ENCODE measurements at places on chromosomes 13 and 19.

DNA sequence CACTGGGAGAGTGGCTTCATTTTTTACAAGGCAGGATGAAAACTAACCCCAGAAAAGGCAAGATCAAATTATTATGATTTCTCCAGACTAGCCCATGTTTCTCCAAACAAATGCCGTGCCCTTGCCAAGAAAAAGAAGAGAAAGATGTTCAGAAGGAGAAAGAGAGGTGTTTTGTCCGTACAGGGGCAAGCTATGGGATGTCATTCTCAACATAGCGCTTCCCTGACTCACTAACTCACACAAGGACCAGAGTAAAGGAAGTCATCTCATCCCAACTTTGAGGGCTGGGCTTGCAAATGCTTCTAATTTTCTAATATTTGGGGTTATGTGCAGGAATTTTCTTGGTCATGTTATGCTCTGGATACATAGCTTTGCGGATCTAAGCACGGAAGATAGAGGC is 224.2 kb upstream of the MAB21L1 start:
- no peak for DNase-seq

GRCh38 chr13:110251193-110251819 is 55.7 kb downstream of the COL4A1 start:
- no peak for DNase-seq

GRCh38 chr19:53879140-53880081 is 2.6 kb upstream of the PRKCG start:
- DNase-seq: no peak

- no peak for DNase-seq
Observed at GRCh38 chr19:43725468-43725867, 9.6 kb downstream of the IRGC start.

DNA sequence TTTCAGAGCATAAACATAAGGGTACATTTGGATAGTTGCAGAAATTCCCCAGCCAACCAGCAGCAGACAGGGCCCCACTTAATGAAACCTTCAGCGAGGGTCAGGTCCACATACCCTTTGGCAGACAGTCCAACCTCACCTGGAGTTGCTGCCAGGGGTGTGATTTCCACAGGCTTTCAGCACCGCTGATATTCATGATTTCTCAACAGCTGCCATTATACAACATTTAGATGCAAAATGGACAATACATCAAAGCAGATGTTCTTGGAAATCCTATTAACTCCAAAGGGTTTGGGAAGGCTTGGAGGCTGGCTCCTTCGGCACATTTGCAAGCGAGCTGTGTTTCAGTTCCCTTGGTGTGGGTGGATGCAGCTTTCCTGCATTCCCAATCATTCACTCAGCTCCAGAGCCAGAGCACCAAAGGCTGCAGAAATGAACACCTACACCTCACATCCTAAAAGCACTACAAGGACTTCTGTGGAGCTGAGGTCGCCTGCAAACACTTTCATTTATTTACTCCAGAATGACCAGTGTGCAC is 147.2 kb upstream of the VSTM2B start:
- no peak for DNase-seq

GRCh38 chr13:33014291-33014690 is 1.9 kb upstream of the KL start:
- DNase-seq: no peak

GRCh38 chr13:101025925-101026324 is 351.3 kb upstream of the TMTC4 start:
- DNase-seq: no peak

DNA sequence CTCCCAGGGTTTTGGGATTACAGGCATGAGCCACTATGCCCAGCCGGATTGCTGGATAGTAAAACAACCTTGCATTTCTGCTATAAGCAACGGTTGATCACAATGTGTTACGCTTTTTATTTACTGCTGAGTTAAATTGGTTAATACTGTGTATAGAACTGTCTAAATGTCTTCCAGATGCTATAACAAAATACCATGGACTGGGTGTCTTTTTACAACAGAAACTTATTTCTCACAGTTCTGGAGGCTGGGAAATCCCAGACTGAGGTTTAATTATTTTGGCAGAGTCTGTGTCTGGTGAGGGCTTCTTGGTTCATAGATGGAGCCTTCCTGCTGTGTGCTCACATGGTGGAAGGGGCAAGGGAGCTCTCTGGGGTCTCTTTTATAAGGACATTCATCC is 65.5 kb downstream of the ING1 start:
- DNase-seq: no peak

DNA sequence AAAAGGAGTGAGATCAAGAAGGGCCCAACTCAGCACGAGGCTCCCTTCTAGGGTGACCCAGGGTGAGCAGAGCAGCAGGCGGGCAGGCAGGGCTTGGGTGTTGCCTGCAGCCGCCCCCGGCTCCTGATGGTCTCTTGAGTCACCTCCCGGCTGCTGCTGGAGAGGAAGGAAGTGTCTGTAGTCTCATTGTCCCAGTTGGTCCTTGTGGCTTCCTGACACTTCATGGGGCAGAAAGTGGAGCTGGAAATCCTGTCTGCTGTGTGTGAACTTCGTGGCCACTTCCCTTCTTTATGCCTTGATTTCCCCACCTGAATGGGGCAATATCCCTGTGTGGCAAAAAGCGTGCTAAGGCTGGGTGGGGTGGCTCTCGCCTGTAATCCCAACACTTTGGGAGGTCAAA is 2.5 kb downstream of the MAP1S start:
- DNase-seq: no peak

DNA sequence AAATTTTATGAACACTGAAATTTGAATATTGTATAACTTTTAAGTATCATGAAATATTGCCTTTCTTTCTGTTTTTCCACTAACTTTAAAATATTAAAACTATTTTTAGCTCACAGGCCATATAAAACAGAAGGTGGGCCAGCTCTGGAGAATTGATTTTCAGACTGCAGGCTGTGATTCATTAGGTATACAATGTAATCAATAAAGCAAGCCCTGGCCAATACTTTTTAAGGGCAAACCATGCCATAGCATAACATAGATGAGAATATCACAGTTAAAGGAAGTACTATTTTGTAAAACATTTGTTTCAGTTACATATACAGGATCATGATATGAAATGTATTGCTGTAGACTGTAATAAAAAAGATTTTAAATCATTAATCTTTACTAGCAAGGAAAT is 197.6 kb downstream of the MAB21L1 start:
- DNase-seq: no peak

DNA sequence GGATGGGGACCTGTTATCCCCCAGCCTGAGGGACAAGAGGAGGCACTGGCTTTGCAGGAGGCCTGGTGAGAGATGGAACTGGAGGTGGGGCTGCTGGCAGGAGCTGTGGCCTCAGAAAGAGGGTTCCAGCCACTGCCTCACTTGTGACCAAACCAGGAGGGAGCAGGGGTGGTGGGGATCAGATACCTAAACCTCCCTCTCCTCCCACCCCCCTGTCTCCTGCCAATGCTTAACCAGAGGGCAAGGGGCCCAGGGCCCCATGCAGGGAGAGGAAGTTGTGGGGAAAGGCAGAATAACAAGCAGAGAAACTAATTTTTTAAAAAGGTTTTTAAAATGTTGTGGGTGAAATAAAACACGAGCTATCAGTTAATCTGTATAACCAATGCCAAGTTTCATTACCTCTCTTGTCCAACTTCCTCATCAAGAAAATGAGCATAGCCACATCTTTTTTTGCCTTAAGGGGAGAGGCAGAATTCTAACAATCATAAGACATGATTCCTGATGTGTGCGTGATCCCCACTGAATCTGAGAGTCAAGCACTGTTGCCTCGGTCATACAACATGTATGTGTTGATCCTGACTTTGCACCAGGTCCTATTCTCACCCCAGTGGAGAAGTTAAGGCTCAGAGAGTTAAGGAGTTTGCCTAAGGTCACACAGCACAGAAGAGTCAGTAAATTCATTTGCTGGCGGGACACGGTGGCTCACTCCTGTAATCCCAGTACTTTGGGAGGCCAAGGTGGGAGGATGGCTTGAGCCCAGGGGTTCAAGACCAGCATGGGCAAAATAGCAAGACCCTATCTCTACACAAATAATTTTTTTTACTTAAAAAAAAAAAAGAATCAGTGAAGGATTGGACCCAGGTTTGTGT is 12.9 kb downstream of the FXYD5 start:
- no peak for DNase-seq

DNA sequence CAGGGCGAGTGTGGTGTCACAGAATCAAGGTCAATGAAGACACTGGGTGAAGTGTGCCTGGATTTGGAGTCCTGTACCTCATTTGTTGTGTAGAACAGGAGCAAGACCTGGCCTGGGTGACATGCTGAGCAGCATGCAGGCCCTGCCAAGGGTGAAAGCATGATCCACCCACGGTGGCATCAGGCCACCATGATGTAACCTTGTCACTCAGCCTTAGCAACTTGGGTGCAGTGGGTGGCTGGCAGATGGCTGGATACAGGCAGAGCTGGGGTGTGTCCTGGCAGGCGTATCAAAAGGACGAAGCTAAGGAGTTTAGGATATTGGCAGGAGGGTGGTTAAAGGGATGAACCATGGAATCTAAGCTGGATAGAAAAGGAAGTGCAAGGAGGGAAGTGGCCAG is 10.3 kb downstream of the THSD1 start:
- DNase-seq: no peak

GRCh38 chr13:108322206-108322824 is 52.8 kb downstream of the TNFSF13B start:
- no peak for DNase-seq

DNA sequence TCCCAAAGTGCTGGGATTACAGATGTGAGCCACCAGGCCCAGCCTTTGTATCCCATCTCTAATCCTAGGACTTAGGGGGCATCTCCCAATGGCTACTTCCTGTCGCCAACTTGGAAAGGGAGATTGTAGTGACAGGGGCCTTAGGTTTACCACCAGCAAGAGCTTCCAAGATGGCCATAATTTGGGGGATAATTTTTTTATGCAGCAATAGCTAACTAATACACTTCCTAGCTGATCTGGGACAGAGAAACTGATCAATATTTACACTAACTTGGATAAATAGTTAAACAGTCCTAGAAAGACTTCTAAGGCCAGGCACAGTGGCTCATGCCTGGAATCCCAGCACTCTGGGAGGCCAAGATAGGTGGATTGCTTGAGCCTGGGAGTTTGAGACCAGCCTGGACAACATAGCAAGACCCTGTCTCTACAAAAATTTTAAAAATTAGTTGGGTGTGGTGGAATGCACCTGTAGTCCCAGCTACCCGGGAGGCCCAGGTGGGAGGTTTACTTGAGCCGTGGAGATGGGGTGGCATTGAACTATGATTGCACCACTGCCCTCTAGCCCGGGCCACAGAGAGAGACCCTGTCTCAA is 5.3 kb upstream of the COLGALT1 start:
- no peak for DNase-seq

DNA sequence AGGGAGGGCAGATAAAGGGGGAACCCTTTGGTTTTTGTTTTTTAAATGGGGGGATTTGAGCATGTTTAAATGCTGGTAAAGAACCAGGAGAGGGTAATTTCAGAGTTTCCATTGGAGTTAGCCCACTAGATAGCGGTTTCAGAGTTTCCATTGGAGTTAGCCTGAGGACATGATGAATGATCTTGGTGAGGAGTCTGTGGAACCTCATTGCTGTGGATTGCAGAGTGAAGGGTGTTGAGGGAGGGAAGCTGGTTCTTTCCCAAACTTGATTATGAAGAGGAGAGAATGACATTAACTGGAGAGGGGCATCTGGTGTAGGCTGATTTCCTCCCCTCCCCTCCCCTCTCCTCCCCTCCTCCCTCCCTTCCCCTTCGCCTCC is 5.0 kb downstream of the WASF3 start:
- DNase-seq: no peak

- no peak for DNase-seq
Observed at GRCh38 chr13:90414691-90415596, 932.5 kb upstream of the MIR17HG start.

DNA sequence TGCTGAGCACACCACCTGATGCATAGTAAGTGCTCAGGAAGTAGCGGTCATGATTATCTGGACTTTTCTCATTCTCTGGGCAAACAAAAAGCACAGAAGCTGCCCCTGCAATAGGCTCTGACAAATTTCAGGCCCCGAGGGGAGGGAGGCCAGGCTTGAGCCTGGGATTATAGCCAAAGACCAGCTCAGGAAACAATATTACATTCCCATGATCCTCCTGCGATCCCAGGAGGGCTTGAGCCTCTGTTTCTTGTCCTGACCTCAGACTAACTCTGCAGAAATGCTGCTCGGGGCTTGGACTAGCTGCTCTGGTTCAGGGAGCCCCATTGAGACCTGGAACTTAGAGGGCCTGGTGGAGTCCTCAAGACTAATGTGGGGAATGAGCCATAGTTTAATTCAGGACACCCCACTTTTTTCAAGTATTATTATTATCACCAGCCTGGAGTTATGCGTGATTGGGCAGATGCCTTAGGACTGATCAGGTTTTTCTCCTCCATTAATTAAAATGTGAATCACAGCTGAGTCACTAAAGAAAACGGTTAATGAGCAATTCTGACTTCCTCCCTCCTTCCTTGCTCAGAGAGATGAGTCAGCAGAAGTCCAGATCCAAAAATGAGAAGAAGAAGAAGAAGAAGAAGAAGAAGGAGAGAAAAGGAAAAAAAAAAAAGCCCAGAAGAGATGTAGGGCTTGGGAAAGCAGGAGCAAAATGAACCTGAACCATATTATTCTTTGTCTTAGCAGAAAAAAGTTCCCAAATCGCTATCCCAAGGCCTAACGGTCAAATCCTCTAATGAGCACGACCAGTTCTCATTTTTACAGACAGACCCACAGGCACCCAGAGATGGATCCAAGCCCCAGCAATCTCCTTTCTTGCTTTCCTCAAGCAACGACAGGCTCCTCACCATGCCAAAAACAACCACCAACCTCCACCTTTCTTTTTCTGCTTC is 107.2 kb downstream of the CACNA1A start:
- DNase-seq: no peak

- DNase-seq: no peak
Observed at GRCh38 chr13:36412736-36413135, 19.6 kb upstream of the CCNA1 start.

- DNase-seq: no peak
Observed at GRCh38 chr19:12954612-12954962, 2.4 kb downstream of the GADD45GIP1 start.

GRCh38 chr19:41934849-41935374 is 6.7 kb upstream of the ERFL start:
- no peak for DNase-seq

- no peak for DNase-seq
Observed at GRCh38 chr13:50588491-50589130, 254.9 kb downstream of the DLEU7 start.

- no peak for DNase-seq
Observed at GRCh38 chr13:45113233-45114224, 6.8 kb upstream of the GTF2F2 start.

DNA sequence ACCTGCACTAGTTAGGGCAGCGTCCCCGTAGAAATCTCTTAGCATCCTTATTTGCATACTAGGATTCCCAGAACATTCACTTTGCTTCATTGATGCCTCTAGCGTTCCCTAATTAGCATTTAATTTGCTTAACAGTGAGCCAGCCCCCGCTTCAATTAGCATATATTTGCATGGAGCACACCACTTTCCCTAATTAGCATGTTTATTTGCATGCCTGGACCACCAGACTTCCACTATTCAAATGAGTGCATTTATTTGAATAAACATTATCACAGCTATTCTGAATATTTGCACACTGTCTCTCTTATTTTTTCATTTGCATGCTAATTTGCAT is 69.6 kb downstream of the RYR1 start:
- no peak for DNase-seq

Measured in NCI-H1436 treated with DMSO at 0.1 percent for 48 hours (cell line).